Adipocyte (in vitro differentiated cells): ENCODE measurements at places on chromosomes 3 and 15.

GRCh38 chr3:126850370-126851085, 132.4 kb upstream of the PLXNA1 start:
- DNase-seq, result peak; percentile 85

DNA sequence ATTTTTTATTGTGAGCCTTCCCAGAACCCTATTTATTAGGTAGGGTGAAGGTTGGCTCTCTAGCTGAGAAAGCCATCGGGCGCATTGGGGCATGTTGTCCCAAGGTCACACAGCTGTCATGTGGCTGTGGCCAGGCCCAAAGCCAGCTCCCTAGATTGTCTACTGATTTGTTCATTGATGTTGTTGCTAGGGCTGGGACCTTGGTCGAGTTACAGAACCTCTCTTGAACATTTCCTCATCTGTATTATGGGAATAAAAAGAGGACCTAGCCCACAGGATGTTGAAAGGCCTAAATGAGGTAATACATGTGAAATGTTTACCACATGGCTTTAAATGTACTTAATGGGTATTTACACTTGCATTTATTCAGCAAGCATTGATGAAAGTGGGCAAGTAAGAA, 252.5 kb downstream of the SUCLG2 start:
- no peak for DNase-seq

DNA sequence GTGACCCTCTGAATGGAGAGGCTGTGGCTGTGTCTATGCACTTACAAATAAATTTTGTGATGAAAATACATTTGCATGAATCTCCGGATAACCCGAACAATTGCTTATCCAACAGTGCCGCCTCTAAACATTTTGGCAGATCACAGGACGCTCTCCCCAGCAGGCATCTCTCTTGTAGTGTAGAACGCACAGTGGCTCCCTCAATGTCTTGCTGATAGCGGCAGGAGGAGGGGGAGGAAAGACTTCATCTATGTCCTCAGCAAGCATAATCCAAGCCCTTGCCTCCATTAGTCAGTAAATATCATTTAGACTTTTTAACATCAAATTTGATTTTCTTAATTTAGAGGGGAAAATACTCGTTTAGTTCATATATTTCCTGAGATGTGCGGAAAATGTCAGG, 318.1 kb upstream of the IGF1R start:
- DNase-seq, result no peak

DNA sequence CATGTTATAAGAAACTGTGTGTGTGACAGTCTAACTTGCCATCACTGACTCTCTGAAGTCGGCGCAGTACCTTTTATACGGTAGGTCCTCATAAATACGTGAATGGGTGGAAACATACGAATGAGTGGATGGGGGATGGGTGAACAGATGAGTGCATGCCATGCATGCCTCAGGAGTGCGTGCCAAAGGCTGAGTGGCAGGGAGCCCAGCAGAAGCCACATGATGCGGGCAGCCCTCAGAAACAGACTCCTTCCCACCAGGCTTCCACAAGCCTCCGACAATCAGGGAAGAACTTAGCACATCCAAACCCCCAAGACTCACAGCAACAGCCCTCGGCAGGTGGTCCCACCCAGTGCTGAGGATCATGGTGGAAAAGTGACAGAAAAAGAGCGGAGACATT, 16.7 kb downstream of the HCN4 start:
- no peak for DNase-seq

GRCh38 chr15:33277689-33278088, 33.1 kb upstream of the RYR3 start:
- no peak for DNase-seq
